A172 (cell line): ENCODE measurements at places on chromosomes 11 and 22.

- no peak for DNase-seq
Measured at GRCh38 chr22:17665854-17666253, 27.3 kb downstream of the BCL2L13 start.

GRCh38 chr11:125941267-125941618 lies 4.6 kb upstream of the VSIG10L2 start:
- DNase-seq = no peak

DNA sequence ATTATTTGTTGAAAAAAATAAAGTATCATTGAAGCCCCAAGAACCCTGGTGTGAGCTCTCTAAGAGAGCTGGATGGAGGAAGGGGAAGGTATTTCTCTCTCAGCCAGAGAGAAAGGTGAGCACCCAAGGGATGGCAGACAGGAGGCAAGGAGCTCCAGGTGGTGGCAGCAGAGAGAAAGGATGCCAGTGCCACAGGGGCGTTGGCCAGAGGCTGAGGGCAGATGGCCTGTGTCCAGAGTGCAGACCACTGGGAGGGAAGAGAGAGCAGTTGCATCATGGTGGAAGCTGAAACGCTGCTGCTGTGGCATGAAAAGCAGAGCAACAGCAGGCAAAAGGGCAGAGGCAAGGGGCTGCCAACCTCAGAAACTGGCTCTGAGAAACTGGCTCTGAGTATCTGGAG lies 8.5 kb downstream of the SPON1 start:
- DNase-seq = peak; percentile 59

DNA sequence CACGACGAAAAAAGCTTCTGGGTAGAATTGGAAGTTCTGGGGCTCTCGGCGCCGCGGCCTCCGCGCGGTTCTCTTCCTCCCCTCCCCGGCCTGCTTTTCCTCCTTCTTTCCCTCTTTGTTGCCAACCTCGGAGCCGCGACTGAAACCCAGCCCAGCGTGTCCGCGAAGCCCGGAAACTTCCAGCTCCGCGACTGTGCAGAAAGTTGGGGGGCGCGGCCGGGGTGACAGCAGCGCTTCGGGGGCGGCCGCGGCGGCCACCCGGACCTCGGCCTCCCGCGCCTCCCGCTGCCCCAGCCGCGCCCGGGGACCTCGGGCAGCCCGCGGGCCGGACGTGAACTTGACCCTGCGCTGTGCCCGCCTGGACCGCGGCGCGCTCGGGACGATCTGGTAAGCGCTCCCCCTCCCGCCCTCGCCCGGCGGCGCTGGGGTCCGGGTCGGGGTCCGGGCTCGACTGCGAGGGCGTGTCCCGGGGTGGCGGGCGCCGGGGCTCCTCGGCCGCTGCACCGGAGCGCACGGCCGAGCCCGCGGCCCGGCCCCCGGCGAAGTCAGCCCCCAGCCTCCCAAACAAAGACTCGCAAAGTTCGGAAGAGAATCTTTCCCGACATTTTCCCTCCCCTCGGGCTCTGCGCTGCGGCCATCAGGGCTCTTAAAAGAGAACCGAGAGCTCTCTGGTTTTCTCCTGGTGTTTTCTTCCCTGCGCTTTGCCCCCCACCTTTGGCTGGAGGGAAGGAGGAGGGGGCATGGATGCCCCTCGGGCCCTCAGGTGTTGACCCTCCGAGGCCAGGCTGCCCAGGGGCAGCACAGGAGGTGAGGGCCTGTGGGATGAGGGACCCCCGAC lies 67.9 kb upstream of the WNT7B start:
- no peak for DNase-seq

- no peak for DNase-seq
Measured at GRCh38 chr11:82932564-82932963, 31.0 kb downstream of the DDIAS start.

DNA sequence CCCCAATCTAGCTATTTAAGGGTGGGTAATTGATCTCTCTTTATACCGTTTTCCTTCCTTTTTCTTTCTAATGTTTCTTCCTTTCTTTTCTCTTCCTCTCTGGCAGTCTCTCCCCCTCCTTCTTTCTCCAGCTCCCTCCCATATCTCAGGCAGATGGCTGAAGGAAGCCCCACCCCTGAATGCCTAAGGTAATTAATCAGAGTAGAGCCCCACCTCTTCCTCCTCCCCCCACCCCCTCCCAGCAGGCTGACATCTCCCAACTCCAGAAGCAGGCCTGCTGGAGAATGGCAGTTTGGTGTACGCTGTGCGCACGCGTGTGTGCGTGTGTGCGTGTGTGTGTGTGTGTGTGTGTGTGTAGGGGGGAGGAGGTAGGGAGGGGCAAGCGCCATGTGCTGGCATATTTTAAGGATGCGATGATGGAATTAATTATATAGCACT lies 122.6 kb downstream of the APOL5 start:
- DNase-seq = peak; percentile 88

- DNase-seq = peak; percentile 65
Measured at GRCh38 chr11:74739546-74740270, 8.5 kb upstream of the CHRDL2 start.

- no peak for DNase-seq
Measured at GRCh38 chr11:61698173-61698948, 18.2 kb downstream of the DAGLA start.

DNA sequence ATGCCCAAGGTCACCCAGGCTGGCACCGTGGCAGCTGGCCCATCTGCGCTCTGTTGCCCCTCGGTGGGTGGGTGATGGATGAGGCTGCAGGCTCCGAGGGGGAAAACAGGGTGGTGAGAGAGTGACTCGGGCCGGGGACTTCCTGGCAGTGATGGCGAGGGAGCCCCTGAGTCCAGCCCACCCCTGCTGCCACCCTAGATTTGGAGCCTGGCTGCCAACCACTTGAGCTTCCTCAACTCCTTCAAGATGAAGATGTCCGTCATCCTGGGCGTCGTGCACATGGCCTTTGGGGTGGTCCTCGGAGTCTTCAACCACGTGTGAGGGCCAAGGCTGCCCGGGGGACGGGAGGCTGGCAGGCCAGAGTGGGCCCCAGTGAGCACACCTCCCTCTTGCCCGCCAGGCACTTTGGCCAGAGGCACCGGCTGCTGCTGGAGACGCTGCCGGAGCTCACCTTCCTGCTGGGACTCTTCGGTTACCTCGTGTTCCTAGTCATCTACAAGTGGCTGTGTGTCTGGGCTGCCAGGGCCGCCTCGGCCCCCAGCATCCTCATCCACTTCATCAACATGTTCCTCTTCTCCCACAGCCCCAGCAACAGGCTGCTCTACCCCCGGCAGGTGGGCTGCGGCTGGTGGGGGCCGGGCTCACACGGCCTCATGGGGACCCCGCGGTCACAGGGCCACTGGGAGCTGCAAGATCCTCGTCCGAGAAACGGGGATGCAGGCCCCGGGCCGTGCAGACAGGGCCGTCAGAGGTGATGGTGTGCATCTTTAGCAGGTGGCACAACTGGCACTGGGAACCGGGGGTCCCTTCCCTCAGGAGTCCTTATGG lies 10.1 kb downstream of the TCIRG1 start:
- DNase-seq = no peak

DNA sequence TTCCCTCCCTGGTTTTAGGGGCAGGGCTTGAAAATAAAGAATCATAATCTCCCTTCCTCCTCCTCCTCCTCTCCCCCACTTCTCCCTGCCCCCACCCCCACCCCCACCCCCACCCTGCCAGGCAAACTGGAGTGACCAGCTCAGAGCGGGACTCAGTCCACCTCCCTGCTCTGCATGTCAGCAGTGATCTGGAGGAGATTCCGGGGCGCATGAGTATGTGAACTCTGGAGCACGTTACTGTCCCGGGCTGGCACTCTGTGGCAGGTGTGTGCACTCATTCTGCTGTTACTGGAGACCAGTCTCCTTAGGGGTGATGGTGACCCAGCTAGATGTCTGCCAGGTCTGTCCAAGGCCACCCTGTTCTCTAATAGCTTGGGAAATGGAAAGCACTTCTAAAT lies 33.9 kb downstream of the MARK2 start:
- no peak for DNase-seq

DNA sequence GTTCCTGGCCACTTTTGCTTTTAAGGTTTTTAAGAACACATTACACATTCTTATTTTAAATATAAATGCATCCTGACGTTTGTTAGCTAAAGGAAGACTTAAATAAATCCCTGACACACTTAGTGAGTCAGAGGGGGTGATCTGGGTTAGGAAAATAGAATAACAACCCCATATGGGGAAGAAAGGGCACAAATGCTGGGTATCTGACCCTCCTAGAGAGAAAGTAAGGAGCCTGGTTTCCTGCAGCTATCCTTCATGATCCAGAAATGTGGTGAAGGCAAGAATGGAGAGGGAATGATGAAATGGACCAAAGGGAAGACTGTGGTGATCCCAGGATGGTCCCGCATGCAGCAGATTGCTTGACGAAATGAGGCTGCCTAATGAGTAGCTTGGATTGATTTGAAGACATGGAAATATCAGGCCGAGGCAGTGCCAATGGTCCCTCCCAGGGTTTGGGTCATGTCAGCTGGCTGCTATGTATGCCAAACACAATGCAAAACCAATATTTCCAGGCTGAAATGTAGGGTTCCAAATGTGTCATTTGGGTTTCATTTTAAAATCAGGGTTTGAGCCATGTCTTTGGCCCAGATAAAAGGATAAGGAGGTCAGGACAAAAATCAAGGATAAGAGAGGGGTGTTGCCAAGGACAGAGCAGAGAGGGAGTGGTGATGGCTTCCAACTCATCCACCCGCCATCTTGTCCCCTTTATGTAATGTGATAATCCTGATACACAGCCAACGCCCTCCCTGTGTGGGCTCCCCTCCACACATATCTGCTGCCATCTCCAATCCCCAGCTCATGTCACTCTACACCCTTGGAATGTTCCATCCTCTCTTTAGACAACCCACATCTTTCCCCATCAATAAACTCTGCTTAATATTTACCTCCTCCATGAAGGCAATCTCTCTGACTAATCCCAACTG lies 135.1 kb upstream of the PITPNB start:
- DNase-seq = no peak

DNA sequence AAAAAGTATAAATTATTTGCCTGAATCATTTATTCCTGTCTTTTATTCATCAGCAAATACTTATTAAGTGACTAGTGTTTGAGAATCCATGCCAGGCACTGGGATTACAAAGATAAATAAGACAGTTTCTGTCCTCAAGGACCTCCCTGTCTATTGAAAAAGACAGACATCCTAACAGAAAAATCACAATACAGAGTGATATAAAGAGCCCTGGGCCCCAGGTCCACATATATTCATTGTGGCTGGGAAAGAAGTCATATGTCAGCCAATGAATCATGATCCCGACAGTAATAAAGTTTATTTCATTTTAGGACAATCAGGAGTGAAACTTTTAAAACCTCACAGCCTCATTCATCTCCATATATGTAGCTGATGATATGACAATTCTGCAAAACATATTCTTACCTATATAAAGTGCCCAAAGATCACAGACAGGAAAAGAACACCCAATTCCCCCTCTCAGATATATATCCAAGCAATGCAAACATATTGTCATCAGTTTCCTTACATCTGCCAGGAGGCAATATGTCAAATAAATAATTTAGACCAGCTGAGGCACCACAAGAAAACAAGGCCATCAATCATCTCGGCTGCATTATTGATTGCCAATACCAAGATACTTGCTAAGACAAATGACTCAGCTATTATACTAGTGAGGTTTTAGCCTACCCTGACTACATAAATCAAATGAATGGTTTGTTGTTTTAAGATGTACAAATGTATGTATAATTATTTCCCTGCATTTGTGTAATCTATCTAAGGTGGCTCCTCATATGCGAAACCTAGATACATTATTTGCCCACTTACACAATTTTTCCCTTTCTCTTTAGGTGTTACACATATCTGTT lies 590.9 kb upstream of the API5 start:
- DNase-seq = no peak
